ENCODE measurements at places on chromosomes 5 and 9. TPM values are rescaled to one million over a fixed set of nuclear protein-coding genes. Genes with fewer than 3 reads are reported as not detected.

GRCh38 chr5:116359592-116359991 is 215.0 kb downstream of the SEMA6A start:
- DNase-seq, result no peak

Gene NTNG2
- total RNA-seq, result under 0.01 TPM

DNA sequence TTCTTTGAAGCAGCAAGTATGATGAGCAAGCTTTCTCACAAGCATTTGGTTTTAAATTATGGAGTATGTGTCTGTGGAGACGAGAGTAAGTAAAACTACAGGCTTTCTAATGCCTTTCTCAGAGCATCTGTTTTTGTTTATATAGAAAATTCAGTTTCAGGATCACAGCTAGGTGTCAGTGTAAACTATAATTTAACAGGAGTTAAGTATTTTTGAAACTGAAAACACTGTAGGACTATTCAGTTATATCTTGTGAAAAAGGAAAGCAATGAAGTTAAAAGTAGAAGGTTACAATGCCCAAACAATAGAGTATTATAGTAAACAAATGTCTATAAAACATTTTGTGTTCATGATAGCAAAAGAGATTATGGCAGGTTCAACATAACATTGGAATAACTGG is 88.6 kb downstream of the JAK2 start:
- no peak for DNase-seq

DNA sequence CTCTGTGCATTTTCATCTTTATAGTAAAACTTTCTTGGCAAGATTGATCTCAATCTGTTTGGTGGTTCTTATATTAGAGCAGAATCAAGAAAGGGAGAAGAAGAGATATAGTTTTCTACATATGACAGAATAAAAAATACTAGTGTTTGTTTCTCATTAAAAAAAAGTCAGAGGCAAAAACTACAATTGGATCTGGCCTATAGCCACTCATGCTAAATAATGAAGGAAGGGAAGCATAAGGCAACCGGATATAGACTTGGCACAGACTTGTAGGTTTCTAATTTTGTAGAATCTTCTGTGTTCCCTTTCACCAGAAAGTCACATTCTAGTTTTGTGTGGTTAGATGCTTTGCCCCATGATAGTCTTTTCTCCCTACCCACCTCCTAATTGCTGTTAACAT is 306.2 kb downstream of the PIK3R1 start:
- no peak for DNase-seq

DNA sequence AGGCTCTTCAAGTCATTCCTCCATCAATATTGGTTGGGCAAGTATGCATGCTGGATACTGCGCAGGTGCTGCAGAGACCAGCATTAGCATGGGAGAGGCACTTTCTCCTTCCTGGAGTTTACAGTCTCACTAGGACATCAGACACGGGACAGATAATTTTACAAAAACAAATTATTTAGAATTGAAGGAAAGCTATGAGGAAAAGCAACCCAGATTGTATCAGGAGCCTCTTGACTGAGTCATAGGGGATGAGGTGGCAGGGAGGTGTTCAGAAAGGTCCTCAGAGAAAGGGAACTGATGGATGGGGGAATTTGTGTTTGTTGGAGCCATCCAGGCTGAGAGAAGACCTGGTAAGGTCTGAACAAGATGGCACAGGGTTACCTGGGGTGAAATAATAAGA is 24.5 kb upstream of the RAB14 start:
- DNase-seq, result peak; percentile 53

DNA sequence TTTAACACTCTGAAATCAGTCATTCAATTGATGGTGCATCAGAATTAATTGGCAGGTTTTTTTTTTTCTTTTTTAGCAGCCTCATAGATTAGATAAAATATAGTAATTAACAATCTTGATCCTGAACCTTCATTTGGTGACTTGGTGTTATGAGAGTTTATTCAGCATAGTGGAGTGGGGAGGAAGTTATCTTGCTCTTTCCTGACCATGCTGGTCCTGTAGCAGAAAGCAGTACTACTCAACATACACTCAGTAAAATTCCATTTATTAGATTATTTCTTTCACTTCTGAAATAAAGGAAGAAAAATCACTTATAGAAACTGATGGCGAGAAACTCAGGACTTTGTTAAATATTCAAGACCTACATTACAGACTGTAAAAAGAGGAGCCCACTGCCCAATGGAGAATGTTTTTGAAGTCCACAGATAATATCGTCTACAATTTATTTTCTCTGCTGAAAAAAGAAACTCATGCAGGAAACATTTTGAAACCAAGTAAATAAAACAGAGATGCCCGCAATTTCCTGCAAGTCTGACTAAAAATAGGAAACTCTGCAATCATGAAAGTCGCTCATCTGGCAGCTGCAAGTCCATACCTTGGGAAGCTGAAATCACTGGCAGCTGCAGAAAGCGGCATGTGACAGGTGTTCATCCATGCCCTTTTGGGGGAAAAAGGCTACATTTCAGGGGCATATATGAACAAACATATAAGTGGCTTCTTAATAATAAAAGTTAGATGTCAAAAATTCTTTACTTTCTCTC is 233.2 kb upstream of the RFX3 start:
- DNase-seq, result peak; percentile 65

- DNase-seq, result no peak
These were observed 66.2 kb downstream of the PLK2 start for GRCh38 chr5:58393716-58394115.

Gene PAX5
- total RNA-seq, result not detected

Data from bronchial epithelial cell (primary cell).